HS-27A (cell line): ENCODE measurements at places on chromosomes 5 and 9.

- peak; percentile 9 for DNase-seq
Observed at GRCh38 chr5:147391781-147392180, 118.1 kb downstream of the DPYSL3 start.

GRCh38 chr9:88952976-88953375 is 38.3 kb upstream of the S1PR3 start:
- no peak for DNase-seq

DNA sequence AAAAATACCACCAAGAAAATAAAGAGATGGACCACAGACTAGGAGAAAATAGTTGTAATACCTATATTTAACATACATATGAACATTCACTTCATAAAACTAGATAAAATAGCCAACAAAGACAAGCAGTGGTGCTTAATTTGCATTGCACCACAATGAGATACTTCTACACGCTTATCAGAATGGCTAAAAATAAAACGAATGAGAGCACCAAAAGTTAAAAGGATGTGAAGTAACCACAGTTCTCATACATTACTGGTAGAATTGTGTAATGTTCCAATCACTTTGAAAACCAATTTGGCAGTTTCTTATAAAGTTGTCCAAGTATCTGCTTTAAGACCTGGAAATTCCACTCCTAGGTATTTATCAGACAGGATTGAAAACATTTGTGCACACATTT is 198.9 kb upstream of the SGCD start:
- DNase-seq: no peak

DNA sequence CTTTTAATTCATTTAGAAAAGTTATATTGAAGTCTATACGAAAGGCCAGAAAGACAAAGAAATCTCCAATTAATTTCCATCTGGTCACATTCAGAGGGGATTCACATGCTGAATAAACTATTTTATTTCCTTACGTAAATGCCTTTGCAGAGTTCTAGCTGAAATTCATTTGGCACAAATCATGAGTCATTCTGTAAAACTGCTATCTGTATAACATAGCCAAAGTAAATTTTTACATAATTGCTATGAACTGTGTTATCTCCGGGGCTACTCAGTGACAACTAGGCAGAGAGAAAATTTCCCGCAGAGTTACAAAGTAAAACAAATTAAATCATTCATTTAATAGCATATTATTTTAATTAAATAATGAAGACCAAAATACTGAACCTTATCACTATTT is 463.2 kb upstream of the ADAMTS16 start:
- DNase-seq: no peak

DNA sequence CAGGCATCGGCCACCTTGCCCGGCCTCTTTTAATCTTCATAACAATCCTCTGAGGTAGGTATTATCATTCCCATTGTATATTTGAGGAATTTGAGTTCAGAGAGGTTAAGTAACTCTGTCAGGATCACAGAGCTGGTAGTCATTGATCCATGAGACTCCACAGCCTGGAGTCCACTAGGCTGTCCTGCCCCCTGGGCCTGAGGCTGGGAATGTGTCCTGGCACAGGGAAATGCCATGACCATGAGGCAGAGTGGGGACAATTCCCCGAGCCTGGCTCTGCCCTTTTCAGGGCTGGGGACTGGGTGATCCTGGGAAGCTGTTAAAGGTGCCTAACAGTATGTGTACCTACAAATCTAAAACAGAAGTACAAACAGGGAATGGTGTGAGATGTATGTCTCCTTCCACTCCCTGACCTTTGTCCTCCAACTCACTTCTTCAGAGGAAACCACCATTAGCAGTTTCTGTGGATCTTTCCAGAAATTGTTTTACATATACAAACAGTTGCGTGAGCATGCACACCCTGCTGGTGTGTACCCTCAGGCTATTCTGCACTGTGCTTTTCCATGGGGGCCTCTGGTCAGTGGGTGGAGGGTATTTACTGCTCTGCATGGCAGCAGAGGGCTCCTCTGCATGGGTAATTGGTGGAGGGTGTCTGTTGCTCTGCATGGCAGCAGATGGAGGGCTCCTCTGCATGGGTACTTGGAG is 53.8 kb downstream of the NDST1 start:
- no peak for DNase-seq

DNA sequence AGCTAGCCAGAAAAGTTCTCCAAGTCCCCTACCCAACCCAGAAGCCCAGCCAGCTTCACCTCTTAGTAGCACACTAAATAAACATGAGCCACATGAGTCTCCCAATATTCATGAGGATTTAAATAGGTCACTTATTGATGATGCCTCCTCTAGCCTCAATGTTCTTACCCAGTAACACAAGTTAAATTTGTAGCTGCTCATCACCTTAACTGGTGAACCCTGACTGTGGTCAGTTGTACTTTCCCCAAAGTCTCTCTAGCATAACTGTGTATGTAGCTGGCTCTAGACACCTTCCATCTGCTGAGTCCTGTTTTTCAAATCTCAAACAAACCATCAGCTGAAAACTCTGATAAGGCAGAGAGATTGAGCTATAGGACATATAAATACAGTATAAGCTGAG is 100.3 kb upstream of the ELAVL2 start:
- DNase-seq: no peak

DNA sequence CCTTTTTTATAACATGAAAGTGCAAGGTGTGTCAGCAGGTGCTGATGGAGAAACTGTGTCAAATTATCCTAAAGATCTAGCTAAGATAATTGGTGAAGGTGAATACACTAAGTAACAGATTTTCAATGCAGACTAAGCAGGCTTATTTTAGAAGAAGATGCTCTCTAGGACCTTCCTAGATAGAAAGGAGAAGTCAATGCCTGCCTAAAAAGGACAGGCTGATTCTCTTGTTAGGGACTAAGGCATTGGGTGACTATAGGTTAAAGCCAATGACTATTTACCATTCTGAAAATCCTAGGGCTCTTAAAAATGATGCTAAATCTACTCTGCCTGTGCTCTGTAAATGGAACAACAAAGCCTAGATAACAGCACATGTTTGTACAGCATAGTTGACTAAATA is 1682.4 kb downstream of the MAT2B start:
- DNase-seq: no peak
